ENCODE measurements at places on chromosomes 3 and 15.

DNA sequence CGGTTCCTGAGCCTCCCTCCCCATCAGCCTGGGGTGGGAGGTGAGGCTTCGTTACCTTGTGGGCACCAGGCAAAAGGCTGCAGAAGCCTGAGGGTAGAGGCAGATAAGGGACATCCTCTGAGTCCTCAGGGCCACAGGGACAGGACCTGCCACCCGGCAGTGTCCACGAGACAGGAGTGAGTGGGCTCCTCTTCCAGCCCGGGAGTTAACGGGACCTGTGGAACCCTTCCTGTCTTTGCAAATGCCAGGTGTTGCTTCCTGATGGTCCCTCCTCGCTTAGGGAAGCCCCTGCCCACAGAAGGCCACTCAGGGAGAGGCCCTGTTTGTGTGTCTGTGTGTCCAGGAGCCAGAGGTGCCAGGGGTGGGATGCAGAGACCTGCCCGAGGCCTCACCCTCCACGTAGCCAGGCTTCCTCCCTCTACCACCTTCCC lies 111.1 kb upstream of the ALDH1A3 start:
- DNase-seq = no peak

DNA sequence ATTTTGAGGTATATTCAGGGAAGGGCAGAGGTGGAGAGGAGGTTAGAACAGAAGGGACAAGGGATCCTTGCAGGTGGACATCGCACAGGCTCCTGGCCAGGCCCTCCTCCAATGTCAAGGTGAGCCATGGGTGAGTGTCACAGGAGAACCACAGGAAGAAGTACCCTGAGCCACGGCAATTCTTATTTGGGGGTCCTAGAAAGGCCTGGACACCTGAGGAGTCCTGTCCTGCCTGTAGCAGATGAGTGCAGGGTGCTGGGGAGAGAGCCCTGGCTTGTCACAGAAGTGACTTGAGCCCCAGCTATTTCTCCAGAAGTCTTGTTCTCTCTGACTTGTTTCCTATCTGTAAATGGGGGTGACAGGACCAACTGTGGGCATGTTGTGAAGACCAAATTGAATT lies 4.3 kb downstream of the SLC6A20 start:
- DNase-seq = no peak

DNA sequence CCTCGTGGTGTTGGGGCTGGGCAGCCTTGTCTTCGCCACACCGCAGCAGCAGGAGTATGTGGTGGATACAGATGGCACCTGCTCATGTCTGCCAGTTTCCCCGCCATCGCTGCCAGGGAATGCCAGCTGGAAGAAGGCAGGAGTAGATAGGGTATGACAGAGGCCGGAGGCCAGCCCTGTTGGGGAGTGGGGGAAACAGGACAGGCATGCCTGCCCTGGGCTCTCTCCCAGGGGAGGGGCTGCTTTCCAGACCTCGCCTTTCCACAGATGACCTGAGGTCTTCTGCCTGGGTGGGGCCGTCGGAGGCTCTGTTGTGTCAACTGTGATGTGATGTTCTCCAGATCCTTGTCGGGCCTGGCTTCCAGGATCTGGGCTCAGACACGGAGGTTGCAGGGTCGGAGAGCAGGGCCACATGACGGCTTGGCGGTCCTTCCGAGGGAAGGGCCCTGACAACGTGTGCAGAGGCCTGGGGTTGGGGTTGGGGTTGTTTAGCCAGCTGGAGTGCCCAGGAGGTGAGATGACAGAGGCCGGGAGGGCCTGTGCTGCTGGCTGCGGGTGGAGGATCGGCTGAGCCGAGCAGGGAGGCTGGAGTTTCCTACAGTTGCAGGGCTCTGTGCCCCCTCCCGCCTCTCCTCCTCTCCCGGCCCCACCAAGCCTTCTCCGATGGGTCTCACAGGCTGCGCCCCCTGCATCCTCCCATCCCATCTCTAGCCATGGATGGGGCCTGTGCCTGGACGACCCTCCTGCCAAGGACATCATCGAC lies 102.0 kb downstream of the TBC1D2B start:
- no peak for DNase-seq

DNA sequence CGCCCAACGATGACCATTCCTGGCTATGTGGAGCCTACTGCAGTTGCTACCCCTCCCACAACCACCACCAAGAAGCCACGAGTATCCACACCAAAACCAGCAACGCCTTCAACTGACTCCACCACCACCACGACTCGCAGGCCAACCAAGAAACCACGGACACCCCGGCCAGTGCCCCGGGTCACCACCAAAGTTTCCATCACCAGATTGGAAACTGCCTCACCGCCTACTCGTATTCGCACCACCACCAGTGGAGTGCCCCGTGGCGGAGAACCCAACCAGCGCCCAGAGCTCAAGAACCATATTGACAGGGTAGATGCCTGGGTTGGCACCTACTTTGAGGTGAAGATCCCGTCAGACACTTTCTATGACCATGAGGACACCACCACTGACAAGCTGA lies 22.6 kb upstream of the BSN start:
- no peak for DNase-seq

- no peak for DNase-seq
Measured at GRCh38 chr15:71272932-71273331, 157.7 kb downstream of the THSD4 start.

- no peak for DNase-seq
Measured at GRCh38 chr15:89211678-89212170, 9.7 kb downstream of the RLBP1 start.

GRCh38 chr3:67640023-67640660 lies 14.3 kb downstream of the SUCLG2 start:
- DNase-seq = no peak

DNA sequence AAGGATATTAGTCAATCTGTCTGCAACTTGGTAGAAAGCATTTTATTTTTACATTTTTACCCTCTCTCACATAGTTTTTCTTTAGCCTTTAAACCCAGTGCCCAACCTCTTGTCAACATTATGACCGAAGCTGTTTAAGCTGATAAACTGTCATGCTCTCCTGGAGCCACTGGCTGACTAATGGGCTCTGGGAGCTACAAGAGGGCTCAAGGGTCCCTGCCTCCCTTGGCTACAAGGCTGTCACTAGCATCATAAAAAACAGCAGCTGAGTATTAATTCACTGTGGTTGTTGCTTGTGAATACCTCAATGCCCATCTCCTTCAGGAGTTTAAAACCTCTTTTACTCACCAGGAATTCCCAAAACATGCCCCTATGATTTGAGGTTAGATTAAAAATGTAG lies 237.9 kb downstream of the ZMAT3 start:
- no peak for DNase-seq

GRCh38 chr15:57223887-57224286 lies 152.4 kb upstream of the CGNL1 start:
- DNase-seq = no peak

DNA sequence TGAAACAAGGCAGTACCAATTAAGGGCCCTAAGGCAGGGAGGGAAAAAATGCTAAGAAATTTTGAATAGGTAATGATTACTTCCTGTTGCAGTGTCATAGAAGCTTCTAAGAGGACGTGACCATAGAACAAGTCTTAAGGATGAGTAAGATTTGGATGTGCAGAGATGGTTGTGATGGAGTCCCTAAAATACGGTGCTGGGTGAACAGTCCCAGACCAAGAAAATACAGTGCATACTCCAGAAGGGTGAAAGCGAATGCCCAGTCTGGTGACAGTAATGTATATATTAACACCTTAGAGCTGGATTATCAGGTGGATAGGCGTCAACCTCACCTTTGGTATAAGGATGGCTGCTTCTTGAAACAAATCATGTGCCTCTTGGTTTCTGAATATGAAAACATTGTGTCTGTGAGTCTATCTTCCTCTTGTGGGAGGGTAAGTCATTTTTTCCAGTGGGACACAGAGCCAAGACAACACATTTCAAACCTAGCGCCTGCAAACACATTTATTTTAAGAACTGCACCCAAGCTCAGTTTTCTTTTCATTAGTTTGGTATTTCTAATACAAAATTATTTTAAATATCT lies 101.2 kb upstream of the TP63 start:
- DNase-seq = no peak

GRCh38 chr3:132432639-132433038 lies 15.3 kb downstream of the DNAJC13 start:
- DNase-seq = no peak

DNA sequence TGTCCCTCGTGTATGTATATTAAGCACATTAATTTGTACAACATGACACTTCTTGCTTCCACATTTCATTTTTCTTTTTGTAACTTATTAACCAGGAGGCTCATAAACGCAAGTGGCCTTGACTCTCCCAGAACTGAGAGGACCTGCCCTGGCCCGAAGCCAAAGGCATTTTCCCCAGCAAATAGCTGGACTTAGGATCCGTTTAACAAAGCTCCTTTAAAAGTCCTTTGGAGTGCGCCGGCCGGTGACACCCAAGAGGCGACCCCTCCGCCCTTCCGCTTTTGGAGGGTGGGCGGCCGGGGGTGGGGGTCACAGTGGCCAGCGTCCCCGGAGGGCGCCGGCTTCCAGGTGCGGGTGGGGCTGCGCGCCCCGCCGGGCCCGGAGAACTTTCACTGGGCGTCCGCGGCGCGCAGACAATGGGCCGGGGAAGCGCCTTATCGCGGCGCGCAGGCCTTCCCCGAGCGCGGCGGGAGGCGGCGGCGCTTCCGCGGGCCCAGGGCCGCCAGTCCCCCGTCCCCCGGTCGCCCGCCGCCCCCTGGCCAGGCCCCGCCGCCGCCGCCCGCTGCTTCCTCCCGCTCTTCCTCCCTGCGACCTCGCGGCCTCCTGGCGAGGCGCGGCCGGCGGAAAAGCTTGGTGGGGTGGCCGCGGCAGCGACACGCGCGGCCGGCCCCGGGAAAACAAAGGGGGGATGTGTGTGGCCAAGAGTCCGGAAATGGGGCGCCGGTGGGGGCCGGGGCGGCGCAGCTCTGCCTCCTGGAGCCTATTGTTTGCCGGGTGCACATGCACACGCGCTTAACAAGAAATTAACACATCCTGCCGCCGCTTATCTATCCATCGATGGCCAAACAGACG lies 613.4 kb downstream of the MCTP2 start:
- no peak for DNase-seq

- DNase-seq = no peak
Measured at GRCh38 chr15:38670128-38671005, 105.8 kb upstream of the RASGRP1 start.

DNA sequence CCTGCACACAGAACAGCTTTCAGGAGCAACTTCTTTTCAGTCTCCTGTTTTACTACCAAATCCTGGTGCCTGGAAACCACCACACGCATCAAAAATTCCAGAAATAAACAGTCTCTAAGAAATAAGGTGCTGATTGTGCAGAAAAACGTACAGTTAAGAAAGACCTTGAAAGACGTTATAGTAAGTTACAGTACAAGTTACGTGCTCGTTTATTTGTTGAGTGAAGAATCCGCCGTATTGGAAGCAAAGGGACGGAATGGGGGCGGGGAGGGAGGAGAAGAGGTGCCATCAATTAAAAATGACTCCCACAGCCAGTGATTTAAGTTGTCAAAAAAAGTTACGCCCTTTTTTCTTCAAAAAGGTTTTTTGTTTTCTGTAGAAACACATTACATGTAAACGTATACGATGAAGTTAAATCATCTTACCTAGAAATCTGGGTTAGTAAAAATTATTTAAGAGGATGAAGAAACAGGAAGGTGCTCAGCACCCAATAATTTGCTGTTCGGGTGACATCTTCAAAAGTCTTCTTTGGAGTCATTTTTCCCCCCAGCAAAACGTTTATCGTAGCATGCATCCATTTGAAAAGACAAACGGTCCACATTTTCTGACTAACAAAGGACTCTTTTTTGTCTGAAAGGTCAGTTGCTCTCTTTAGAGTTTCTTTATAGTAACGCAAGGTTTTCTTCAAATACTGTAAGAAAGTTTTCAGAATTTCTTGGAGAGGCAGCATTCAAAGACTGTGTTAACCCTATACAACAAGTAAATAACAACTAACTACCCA lies 782 bp upstream of the UACA start:
- no peak for DNase-seq

DNA sequence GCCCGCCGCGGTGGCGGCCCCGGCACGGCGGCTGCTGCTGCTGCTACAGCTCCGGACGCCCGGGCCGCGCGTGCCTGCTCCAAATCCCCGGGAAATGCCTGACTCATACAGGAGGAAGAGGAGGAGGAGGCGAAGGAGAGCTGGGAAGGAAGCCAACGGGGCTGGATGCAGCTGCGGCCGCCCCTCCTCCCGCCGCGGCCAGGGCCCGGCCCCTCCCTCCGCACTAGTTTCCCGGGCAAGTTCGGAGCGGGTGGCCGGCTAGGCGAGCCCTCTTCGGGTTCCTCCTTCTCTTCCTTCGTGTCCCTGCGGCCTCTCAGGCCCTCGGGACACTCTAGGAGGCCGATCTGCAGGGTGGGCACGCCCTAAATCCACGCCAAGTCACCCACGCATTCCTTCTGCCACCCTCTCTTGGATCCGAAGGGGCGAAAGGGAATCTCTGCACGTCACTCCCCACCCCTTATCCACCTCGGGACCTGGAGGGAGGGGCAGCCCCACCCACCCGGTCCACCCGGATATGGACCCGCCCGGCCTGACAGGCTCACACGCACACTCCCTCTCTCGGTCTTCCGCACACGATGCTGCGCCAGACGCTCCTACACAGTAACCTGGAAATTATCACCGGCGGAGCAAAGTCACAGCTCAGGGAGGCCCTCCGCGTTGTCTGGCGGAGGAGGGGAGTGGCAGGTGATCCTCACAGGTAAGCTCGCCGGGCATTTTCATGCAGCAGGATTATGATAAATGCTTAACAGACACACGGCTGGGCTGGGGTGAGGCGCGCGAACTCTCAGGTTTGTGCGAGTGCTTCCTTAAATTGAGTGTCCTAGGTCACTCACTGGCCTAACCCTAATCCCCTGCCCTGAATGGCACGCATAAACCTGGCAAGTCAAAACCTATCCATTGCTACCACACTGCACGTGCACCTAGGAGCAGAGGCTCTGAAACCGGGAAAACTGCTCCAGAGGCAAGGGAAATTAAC lies at the start of the genes OSBPL10 and ZNF860:
TSS of gene OSBPL10 (minus strand) at position 57 of the 976 bp plus-strand sequence. CDS start 83 bp downstream, outside the sequence.
TSS of gene ZNF860 (plus strand) at position 545 of the 976 bp plus-strand sequence. CDS start 7,330 bp downstream, outside the sequence.
- no peak for DNase-seq

GRCh38 chr3:151903501-151903991 lies 30.1 kb downstream of the SUCNR1 start:
- DNase-seq = no peak

DNA sequence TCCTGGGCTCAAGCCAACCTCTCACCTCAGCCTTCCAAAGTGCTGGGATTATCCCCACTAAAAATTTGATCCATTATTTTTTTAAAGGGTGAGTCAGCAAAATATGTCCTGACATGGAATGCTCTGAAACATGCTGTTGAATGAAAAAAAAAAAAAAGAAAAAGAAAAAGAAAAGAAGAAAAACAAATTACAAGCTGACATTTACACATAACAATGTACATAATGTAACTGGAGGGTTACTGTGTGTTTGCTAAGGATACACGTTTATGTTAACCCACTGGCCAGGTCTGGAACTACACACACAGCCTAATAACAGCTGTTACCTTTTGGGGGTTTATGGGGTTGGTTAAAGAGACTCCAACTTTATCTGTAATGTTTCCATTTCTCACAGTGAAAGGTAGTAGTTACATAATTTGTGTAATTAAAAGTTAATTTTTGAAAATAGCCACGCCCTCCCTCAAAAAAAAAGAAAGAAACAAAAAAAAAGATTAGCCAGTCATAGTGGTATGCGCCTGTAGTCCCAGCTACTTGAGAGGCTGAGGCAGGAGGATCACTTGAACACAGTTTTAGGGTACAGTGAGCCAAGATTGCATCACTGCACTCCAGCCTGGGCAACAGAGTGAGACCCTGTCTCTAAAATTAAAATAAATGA lies 3.1 kb upstream of the MESP2 start:
- DNase-seq = no peak

All from stimulated activated CD4-positive, alpha-beta T cell treated with anti-CD3 and anti-CD28 coated beads, Interleukin-12 subunit alpha, Interleukin-12 subunit beta, amount 100 ng/mL, for 24 hours (primary cell).